ENCODE measurements at places on chromosomes 16 and 17. TPM values are rescaled to one million over a fixed set of nuclear protein-coding genes. Genes with fewer than 3 reads are reported as not detected.
A peak's percentile ranks its signal among the peaks of the same experiment; 100 is the strongest.

DNA sequence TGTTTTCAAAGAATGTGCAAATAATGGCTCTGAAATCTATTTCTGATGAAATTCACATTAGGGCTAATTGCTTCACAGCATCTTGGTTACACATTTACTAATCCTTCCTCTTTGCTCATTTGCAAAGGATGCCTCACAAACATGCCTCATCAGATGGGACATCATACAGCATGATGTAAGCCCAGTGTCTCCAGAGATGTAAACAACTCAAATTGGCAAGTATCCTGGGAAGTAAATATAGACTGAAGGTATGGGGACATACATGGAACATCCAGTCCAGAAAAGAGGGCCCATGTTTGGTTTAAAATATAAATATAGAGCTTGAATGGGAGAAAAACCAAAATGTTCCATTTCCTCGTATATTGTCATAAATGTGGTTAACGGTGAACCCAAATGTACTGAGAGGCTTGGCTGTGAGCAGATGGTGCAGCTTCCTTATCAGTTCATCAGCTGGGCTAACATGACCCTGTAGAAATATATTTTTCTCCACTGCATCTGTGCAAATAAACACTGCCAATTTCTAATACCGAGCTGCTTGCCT is 142.9 kb upstream of the NUDT7 start:
- DNase-seq: no peak

GRCh38 chr17:13840254-13840653 is 229.1 kb upstream of the COX10 start:
- DNase-seq: no peak

DNA sequence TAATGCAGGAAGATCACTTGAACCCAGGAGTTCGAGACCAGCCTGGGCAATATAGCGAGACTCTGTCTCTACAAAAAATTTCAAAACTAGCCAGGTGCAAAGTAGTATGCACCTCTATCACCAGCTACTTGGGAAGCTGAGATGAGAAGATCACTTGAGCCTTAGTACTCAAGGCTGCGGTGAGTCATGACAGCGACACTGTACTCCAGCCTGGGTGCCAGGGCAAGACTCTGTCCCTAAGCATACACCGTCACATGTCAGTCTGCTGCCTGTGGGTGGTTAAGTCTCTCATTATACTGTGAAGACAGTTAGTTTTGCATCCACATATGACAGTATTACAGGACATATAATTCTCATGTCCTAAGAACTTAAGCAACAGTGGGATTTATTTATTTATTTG is 21.8 kb downstream of the NMRAL1 start:
- DNase-seq: no peak

DNA sequence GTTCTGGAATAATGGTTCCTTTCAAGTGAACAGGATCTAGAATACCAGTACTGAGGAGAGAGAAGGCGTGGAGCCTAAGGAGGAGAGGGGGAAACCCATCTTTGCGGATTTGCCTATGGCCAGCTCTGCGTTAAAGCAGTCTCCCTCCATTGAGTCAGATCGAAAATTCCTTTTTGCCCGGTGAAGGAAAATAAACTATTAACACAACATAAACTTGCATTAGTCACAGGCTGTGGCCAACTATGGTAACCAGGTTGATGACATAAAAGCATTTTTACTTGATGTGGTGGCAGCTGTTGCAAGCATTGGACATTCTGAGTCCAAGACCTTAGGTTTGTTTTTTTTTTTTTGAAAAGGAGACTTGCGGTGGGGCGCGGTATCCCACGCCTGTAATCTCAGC is 8.9 kb downstream of the LDAF1 start:
- DNase-seq: no peak

GRCh38 chr16:31527734-31528274 is at the start of gene AHSP:
Gene AHSP (plus strand): TSS chr16:31527900. CDS start chr16:31528140, 240 bp downstream.
- DNase-seq: peak; percentile 42

- peak; percentile 48 for DNase-seq
Observed at GRCh38 chr16:85750827-85751697, at the start of gene C16orf74. Gene C16orf74 (minus strand): TSS chr16:85751096. CDS start chr16:85735217, 15,879 bp downstream.

GRCh38 chr16:74721716-74722115 is 21.1 kb upstream of the MLKL start:
- no peak for DNase-seq

GRCh38 chr16:24309258-24310142 is 53.4 kb downstream of the CACNG3 start:
- peak; percentile 16 for DNase-seq

DNA sequence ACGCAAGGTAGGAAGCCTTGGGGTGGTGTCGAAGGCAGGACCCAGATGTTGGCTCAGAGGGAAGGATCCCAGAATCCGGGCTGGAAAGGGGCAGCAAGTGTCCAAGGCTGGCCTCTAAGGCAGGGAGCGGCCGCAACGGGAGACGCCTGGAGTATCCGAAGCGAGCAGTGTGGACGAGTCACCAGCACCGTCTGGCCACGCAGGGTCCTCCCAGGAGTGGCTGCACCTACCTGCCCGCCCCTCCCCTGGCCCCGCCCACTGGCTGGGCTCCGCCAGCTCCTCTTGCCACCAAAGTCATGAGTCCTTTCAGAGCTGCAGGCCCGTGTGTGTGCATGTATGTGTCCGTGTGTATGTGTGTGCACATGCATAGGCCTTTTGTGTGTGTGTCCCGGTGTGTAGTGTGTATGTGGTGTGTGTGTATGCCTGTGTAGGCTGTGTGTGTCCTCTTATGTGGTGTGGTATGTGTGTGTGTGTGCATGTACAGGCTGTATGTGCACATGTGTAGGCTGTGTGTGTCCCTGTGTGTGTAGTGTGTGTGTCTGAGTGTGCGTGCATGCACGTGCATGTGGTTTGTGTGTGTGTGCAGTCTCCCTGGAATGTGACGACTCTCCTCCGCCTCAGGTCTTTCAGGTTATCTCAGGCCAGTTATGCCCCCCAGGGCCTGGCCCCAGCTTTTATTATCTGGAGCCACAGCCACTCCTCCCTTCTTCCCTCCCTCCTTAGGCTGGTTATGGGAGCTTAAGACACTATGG is at the start of gene PRSS8:
Gene PRSS8, minus strand, starts transcription at position 193 of the 752 bp plus-strand sequence. CDS start 229 bp downstream, outside the sequence.
- DNase-seq: peak; percentile 82

DNA sequence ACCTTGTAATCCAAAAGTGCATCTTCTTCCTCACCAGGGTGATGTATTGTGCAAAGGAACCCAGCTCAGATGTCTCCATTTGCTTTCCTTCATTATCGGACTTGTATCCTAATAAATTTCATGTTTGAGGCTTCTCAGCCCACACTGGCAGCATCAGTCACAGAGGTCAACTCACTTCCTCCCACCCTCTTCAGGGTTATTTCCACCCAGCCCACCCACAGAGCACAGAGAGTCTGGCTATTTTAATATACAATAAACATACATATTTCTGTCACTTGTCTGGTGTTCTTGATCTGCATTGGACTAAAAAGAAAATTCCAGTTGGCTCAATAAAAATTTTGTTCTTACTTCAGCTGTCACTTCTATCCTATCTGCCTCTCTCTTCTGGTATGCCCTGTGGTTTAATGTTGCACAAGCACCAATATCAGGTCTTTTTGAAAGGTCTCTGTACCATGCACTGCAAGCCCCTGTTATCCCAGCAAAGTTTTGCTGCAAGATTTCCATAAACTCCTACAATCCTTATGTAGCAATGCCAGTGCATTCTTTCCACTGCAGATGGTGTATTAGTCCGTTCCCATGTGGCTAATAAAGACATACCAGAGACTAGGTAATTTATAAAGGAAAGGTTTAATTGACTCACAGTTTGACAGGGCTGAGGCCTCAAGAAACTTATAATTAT is 201.8 kb downstream of the CDH11 start:
- no peak for DNase-seq

DNA sequence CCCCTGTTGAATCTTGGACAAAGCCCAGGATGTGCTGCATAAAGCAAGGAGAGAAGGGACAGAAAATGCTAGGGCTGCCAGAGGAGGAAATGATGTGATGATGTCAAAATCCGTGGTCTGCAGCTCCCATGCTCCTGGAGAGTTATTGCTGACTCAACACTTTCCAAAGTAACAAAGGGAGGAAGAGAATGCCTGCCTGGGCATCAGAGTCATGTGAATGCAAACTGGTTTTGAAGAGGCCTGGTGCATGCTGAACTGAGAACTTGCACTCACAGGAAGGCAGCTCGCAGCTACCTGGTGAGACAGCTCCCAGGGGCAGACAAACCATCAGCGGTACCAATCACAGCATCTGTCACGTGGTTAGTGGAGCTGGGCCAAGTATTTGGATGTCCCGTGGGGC is 2.8 kb downstream of the MARVELD3 start:
- DNase-seq: no peak

Gene IKZF3
- total RNA-seq: 1.1 TPM

Gene CDH5
- not detected for total RNA-seq

Gene KRTAP4-4
- total RNA-seq: not detected

Gene TEX19
- 1.4 TPM for total RNA-seq

Gene C17orf113
- 1.1 TPM for total RNA-seq

Gene HBM
- total RNA-seq: not detected

Gene DDX42
- total RNA-seq: 93.7 TPM

Gene ZNF597
- 0.36 TPM for total RNA-seq

Gene CMTM1
- total RNA-seq: 2.7 TPM

Measured in K562 (cell line).